ENCODE measurements at places on chromosomes 2 and 18.

DNA sequence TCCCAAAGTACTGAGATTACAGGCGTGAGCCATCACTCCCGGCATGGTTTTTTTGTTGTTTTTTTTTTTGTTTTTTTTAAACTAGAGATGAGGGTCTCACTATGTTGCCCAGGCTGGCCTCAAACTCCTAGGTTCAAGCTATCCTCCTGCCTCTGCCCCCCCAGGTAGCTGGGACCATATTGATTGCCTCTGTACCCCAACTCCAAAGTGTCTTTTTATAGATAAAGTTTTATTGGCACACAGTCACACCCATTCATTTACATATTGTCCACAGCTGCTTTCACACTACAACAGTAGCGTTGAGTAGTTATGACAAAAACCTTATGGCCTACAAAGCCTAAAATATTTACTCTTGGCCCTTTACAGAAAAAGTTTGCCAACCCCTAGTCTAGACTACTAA is 45.2 kb upstream of the SP5 start:
- no peak for DNase-seq

- DNase-seq, result no peak
Observed at GRCh38 chr2:239245107-239245506, 155.7 kb downstream of the HDAC4 start.

DNA sequence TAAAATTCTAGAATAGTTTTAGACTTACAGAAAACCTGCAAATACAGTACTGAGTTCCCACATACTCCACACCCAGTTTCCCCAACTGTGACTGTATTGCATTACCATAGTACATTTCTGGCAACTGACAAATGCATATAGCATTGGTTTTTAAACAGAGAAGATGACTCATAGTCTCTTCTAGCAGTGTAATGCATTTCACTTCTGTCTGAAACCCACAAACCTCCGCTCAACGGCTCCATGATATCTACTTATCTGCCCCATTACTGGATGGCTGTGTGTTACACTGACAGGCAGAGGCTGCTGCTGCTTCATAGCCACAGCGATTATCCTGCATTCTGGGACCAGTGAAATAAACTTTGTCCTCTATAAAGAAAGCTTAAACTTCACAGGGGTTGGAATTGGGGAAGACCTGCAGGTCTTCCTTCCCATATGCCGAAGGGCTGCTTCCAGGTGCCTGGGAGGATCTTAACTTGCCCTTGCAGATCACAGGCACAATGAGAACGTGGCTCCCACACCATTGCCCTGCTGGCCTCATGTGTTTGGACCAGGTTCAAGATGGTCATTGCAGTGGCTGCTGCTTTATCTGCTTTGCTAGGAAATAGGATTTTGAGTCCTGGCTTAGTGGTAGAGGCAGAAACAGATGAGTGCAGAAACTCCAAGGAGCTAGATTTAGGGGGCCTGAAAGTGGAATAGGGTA is 742.6 kb upstream of the HS6ST1 start:
- no peak for DNase-seq

DNA sequence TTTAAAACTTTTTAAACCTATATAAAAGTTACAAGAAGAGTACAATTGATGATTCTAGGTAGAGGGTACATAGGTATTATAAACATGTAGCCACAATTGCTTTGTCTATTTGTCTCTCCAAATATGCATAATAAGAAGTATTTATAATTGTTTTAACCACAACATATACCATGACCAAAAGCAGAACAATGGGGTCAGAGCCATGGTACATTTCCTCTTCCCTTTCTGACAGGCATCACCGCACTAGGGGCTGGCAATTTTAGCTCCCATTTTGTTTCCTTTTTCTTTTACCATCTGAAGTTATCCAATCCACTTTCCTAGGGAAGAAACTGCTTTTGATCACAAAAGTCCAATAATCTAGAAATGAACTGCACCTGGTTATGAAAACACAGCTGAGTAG is 49.3 kb downstream of the TMX3 start:
- no peak for DNase-seq

GRCh38 chr2:16840496-16841172 is 175.0 kb upstream of the CYRIA start:
- no peak for DNase-seq

DNA sequence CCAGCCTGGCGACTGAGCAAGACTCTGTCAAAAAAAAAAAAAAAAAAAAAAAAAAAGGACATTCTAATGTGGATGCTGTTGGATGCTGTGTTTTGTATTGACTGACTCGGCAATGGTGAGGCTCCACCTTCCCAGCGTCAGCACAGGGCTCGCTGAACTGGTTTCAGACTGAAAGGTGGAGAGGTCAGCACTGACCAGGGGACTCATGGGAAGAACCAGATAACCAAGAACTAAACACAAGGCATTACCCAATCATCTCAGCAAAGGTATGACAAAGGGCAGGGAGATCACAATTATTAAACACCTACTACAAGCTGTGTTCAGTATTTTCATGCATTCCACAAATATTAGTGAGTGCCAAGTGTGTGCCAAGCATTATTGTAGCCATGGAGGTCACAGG is 103.2 kb downstream of the LRATD1 start:
- no peak for DNase-seq

GRCh38 chr2:48722391-48722790 is 33.1 kb downstream of the LHCGR start:
- DNase-seq, result no peak

DNA sequence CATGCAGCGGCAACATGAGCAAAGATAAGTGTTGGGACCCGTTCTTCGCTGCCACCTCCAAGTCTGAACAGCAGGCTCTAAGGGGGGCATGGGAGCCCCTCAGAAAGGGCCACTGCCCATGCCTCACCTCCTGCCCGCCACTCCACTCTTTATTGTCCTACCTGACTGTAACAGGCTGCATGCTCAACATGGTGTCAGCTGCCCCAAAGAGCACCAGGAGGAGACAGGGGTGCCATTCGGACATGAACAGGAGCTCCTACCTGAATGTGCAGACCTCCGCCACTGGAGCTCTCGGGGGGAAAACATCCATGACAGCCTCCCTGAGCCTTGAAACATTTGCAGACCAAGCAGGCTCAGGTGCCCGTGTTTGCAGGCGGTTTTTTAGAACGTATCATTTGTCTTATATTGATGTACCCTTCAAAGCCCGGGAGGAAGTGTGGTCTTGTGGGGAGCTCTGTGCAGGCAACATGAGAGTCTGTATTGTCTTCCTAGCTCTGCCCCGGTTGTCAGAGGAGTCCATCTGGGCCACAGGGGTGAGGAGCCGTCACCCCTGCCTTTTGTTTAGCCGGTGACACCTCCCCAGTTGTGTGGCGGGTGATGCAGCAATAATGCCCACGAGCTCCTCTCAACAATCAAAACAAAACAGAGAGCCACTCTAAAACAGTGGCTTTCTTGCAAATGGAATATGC is 35.1 kb upstream of the CD8A start:
- DNase-seq, result no peak

DNA sequence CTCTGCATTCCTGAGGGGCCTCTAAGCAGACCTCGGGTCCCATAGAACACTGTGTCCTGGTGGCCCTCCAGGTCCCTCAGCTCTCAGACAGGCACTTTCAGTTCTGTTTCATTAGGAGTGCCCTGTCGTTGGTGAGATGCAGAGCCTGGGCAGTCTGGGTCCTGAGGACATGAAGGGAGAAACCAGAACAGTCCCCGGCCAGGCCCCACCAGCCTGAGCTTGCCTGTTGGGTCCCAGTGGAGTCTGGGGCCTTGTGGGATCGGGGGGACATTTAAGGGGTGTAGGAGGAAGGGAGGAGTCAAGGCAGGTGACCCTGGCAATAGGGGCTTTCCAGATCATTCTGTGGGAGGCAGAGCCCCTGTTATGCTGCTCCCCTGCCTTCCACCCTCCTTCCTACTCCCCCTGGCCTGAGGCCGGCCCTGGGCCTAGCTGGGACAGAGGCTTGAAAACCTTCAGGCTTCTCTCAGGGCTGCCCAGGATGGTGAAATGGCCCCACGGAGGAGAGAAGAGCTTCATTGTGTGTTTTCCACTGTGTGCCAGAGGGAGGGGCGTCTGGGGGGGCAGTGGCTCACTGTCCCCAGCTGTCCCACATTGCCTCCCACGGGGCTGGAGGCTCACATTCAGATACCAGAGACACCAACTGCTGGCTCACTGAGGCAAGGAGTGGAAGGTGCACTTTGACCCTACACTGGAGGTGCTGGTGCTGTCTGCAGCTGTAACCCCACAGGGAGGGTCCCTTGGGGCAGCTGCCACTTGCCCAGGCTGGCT is 26.6 kb upstream of the CATIP start:
- no peak for DNase-seq

- DNase-seq, result no peak
Observed at GRCh38 chr2:23385748-23386338, 864 bp downstream of the KLHL29 start.

DNA sequence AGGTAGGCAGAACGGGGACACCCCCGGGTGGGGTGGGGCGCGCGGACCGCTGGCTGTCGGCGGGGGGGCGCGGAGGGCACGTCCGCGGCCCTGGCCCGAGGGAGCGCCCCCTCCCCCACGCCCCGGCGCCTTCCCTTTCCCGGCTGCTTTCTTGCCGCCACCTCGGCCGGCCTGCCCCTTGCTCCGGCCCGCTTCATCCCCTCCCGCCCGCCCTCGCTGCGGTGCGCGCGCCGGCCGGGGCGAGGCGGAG is 443 bp downstream of the VAPA start:
- DNase-seq, result no peak

DNA sequence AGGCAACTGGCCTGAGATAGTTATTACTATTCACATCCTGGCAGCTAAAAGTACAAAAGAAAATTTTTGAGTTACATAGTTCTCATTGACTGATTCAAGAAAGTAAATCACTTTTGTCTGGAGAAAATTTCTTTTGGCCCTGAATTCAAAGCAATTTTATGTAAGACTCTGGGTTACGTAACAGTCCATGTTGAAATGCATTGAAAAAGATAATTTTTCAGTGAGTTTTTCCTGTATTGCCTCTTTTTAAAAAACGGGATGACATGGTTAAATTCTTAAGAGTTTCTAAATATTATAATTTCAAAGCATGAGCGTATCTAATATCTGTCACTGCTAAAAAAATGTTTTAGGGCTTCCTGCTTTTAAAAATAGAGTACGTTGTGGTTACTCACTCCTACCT is 72.7 kb downstream of the ANKRD12 start:
- DNase-seq, result no peak

DNA sequence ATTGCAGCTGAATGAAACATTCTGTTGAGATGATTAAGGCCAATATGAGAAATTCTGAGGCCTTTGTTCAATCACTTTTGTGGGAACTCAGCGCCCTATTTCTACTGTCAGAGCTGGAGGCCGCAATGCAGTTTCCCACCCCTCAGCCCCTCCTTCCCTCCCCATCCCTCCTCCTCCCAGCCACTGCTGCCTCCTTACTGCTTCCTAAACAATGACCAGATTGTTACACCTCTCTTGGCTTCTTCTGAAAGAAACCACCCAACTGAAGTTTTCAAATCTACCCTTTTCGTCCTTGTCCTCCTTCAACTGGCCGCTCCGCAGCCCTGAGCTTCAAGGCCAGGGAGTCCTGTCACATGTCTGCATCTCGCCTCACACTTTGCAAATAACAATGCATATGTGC is 36.7 kb upstream of the MAPK4 start:
- DNase-seq, result no peak

DNA sequence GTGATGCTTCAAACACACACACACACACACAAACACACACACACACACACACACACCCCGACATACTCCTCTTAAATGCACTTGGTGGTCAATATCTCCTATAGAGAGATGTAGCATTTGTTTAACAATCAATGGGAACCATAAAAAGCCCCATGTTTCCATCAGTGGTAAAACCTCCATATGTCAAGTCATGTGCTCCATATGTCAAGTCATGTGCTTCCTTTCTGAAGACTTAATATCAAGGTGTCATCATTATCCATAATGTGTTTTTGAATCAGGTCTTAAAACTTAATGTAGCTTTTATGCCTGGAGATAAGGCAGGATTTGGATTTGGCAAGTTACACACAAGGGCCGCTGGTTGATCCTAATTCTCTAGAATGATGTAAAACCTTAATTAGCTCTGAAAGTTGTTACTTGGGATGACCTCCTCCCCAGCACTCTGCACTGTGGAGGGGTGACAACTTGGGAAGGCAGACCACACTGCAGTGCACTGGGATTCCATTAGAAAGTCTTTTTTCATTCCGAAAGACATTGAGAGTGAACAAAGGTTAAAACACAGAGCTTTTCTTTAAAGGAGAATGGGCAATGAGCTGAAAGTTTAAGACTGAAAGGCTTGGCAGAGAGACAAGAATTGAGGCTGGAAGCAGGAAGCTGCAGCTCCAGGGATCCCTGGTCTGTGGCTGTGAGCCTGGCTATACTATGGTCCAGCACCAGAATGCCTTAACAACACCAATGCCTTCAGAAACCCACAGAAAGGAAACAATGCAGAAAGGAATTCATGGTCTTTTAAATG is 26.4 kb downstream of the ALK start:
- no peak for DNase-seq

- no peak for DNase-seq
Observed at GRCh38 chr18:40911041-40911440, 1044.0 kb upstream of the PIK3C3 start.

DNA sequence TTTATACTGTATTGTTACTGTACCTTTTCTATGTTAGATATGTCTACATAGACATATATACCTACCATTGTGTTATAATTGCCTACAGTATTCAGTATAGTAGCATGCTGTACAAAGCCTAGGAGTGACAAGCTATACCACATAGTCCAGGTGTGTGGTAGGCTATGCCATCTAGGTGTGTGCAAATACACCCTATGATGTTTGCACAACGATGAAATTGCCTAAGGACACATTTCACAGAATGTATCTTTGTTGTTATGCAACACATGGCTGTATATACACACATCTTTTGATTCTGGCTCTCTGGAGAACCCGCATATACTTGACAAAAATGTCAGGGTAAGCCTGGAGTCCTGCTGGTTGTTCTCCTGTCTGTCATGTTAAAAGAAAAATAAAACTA is 85.1 kb downstream of the BCL2L11 start:
- DNase-seq, result no peak

DNA sequence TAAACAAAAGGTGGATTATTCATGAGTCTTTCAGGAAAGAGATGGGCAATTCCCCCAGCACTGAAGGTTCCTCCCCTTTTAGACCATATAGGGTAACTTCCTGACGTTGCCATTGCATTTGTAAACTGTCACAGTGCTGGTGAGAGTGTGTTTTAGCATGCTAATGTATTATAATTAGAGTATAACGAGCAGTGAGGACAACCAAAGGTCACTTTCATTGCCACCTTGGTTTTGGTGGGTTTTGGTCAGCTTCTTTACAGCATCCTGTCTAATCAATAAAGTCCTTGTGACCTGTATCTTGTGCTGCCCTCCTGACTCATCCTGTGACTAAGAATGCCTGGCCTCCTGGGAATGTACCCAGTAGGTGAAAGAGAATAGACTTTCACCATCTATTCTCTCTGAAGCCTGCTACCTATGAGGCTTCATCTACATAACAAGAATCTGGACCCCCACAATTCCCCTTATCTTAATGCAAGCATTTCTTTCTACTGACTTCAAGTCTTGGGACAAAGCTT is 148.7 kb downstream of the CABLES1 start:
- DNase-seq, result no peak

GRCh38 chr18:9405130-9405529 is 70.2 kb upstream of the RALBP1 start:
- no peak for DNase-seq

- DNase-seq, result no peak
Observed at GRCh38 chr2:77813599-77813998, 291.4 kb upstream of the LRRTM4 start.

Data from keratinocyte (primary cell).